ENCODE measurements at places on chromosomes 6 and 20. TPM values are rescaled to one million over a fixed set of nuclear protein-coding genes. Genes with fewer than 3 reads are reported as not detected.

The MUC22 gene
- not detected for total RNA-seq

The FOXF2 gene
- total RNA-seq = 0.25 TPM

The SMPDL3A gene
- total RNA-seq = 38.1 TPM

The OXT gene
- not detected for total RNA-seq

The HMGCLL1 gene
- not detected for total RNA-seq

The CHMP4B gene
- total RNA-seq = 39.6 TPM

The CDS2 gene
- 44.0 TPM for total RNA-seq

The RAE1 gene
- total RNA-seq = 33.1 TPM

The MAS1 gene
- not detected for total RNA-seq

The ANKRD6 gene
- 2.0 TPM for total RNA-seq

The NANP gene
- 13.6 TPM for total RNA-seq

The PRSS16 gene
- 0.11 TPM for total RNA-seq

The RCAN2 gene
- total RNA-seq = 1.5 TPM

The PTPRK gene
- 79.1 TPM for total RNA-seq

The LGSN gene
- not detected for total RNA-seq

The ZNF391 gene
- 1.7 TPM for total RNA-seq

The SOX4 gene
- 26.0 TPM for total RNA-seq

The HSPA12B gene
- total RNA-seq = 0.12 TPM

The ANGPT4 gene
- not detected for total RNA-seq

The RFX6 gene
- total RNA-seq = not detected

The BTN1A1 gene
- total RNA-seq = not detected

The TPMT gene
- total RNA-seq = 27.4 TPM

The RAET1L gene
- total RNA-seq = not detected

The NHSL1 gene
- 1.8 TPM for total RNA-seq
